Left ventricle myocardium superior (tissue), 1 donor: ENCODE measurements at places on chromosomes 11 and 22. TPM values are rescaled to one million over a fixed set of nuclear protein-coding genes. Genes with fewer than 3 reads are reported as not detected.

Gene SLC22A6
- not detected for total RNA-seq

Gene CHRNA10
- 0.89 TPM for total RNA-seq

Gene RAB3IL1
- 11.1 TPM for total RNA-seq

Gene ANO5
- total RNA-seq: 78.5 TPM

Gene SHANK2
- total RNA-seq: 0.32 TPM

Gene OR51B5
- total RNA-seq: not detected

Gene CCDC116
- total RNA-seq: not detected

Gene APOBEC3H
- 0.40 TPM for total RNA-seq

Gene H19
- total RNA-seq: 738 TPM

Gene NXPE2
- 0.12 TPM for total RNA-seq

Gene C11orf21
- total RNA-seq: 66.5 TPM

Gene RFPL1
- not detected for total RNA-seq
